ENCODE measurements at places on chromosomes 12 and 14.

DNA sequence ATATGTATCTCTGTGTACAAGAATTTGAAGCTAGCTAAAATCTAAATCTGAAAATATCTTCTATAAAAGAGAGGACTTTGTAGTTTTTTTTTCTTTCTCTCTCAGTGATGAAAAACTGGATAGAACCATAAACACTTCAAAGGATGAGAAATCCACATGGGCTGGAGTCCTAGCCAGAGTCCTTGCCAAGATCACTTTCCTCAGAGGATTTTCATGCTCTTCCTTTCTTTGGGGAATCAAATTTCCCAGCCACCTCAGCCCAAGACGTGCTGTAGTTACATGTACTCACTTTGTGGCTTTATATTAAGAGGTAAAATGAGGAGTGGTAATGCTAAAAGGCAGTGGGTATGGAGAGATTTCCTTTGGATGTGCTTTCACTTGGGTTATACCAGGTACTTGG, 110.3 kb downstream of the SLC38A1 start:
- no peak for DNase-seq

GRCh38 chr12:77031745-77032144, 33.6 kb downstream of the E2F7 start:
- DNase-seq, result no peak

- DNase-seq, result no peak
These were observed 118.3 kb upstream of the ATF7IP start for GRCh38 chr12:14247166-14247565.

GRCh38 chr14:69928111-69928523, 48.9 kb downstream of the SMOC1 start:
- DNase-seq, result no peak

- no peak for DNase-seq
These were observed 141.3 kb upstream of the PLEKHG7 start for GRCh38 chr12:92561543-92561899.

DNA sequence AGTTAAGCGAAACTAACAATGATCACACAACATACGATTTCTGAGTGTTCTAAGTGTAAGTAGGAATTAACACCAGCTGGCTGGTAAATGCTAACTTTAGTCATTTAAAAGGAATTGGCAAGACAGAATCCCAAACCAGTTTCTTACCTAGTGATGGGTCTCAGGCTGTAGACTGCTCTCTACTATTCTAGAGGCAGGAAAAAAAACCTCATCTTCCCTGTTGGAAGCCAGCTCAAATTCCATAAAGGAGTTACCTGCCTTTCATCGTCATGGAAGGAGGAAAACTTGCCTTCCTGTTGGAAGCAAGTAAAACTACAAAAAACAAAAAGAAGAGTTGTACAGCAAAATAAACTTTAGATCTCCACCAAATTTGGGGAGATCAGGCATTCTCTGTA, 23.7 kb upstream of the SLC7A8 start:
- no peak for DNase-seq

DNA sequence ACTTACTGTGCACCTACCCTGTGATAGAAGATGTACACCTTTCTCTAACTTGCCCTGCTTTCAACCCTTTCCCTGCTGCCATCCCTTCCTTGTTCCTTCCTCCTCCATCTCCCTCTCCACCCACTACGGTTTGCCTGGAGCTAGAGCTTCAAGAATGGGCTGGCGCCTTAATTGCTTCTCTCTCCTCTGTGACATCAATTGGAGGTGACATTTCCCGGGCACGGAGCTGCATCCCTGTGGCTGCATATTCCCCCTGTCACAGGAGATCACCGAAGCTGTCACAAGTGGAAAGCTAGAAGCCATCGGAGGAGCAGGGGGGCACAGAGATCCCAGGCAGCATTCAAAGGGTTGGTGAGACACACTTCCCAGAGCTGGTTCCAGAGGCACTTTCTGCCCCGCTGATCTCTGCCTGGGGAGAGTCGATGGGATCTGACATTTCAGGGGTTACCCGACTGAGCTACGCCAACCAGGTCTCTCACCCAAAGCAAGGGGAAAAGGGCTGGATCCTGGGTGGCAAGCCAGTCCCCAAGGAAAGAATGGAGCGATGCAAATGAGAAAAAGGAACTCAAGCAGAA, 604.9 kb downstream of the MED13L start:
- DNase-seq, result no peak

Measured in WERI-Rb-1 (cell line).